ENCODE measurements at places on chromosomes 12 and 14.

DNA sequence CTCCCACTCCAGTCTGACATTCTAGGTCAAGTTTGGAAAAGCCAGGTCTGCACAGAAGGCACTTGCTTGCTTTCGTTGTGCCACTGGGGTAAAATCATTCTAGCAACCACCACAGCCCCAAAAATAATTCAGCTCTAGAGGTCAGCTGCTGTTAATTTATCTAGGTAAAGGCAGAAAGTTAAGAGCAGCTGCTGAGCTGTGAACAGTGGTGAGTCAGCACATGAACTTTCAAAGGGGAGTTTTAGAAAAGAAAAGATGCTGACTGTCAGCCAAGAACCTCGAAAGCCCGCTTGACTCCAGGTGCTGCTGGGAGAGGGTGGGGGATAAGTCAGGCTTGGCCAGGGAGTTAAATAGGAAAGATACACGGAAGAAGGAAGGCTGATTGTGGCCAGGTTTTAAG lies 12.7 kb downstream of the CCDC197 start:
- no peak for DNase-seq

GRCh38 chr12:113226696-113227568 lies 5.7 kb downstream of the TPCN1 start:
- no peak for DNase-seq

DNA sequence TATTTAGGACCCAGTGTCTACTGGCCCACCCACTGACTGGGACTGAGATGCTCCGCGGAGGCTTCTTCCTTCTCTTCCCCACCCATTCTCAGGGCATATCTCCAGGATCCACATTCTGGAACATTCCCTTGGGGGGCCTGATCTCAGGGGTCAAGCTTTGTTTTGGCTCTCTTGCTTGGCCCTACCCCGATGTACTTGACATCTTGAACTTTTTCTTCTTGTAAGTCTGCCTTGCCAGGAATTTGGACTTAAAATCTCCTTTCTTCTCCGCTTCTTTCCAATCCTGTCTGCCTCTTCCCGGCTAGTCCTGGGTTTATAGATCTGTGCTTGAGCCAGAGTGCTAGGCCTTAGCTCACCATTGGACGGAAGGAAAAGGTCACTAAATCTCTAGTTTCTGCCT lies 22.1 kb downstream of the DACT1 start:
- no peak for DNase-seq

DNA sequence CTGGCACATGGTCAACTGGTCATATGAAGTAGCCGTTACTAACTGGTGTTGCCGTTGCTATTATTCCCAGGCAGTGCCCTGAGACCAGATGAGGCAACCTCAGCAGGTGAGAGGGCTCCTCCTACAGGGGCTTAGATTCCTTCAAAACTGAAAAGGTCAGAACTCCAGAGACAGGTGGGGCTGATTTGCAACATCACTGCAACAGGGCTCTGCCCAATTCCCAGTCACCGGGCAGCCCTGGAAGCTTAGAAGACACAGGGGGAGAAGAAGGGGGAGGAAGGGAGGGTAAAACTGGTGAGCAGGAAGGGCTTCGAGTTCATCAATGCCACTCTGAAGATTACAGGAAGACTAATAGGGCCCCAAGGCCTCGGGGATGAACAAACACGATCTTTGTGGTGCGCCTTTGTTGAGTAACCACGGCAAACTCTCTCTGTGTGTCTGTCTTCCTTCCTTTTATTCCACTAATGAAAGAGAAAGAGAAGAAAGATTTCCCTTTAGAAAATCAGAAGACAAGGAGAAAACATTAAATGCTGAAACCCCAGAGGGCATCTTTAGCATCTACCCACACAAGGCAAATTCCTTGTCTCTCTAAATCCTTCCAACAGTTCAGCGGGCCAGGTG lies 749.1 kb upstream of the TBX3 start:
- no peak for DNase-seq

DNA sequence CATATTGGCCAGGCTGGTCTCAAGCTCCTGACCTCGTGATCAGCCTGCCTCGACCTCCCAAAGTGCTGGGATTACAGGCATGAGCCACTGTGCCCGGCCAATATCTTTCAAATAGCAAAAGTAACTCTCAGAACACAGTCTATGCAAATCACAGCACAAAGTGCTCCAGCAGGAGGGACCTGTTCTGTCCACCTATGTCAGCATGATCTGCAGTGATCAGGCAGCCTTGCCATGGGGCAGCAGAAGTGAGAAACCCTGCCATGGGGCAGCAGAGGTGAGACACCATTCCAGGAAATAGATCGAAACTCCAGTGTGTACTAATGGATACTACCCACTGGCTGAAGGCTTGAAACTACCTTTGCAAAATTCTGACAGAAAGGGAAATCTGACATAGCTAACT lies 78.5 kb upstream of the EIF5 start:
- no peak for DNase-seq

DNA sequence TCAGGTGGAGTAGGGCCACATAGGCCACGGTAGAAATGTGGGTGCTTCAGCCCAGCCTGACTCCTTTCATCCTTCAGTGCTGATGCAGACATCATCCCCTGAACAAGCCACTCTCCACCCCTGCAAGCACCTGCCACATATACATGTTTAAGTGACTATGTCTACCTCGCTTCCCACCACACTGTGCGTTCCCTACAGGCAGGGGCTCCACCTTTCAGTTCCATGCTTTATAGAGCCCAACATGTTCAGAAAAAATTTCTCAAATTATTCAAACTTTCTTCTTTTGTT lies 11.6 kb downstream of the SLC7A7 start:
- no peak for DNase-seq

DNA sequence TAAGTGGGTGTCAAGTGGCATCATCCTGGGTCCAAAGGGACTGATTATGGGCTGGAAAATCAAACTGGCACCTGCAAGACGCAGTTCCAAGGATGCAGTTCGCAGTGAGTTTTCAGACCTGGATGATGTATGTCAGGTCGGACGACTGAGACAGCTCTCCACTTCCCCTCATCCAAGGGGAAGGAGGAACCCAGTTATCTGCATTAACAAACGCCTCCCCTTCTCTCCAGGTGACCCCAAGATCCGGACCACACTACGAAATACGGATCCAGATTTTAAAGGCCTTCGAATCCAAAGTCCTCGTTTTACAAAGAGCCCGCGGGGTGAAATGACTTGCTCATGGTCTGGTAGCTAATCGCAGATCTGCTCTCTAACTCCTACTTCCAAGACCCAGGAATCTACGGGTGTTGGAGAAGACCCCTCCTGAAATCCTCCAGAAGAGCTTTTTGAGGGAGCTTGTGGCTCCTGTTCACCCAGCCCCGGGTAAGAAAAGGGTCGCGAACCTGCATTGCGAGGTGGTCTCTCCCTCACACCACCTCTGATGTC lies 460 bp upstream of the SYNE2 start:
- DNase-seq, result no peak

GRCh38 chr14:86770186-86770585 lies 1222.8 kb downstream of the GALC start:
- DNase-seq, result no peak

DNA sequence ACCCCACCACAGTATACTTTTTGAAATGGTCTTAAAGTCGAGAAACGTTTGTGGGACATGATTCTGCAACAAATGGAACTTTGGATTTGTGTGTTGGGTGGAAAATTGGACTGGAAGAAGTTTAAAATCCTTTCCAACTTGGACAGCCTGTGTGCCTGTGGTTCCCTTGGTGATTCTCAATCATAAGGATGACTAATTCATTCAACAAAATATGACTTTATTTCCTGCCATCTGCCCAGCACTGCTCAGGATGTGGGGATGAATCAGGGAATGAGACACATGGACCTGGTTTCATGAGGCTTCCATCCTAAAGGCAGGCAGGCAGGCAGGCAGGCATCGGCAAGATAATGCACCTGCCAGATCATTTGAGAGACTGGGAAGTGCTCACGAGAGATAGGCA lies 57.3 kb upstream of the TMEM132D start:
- DNase-seq, result no peak

DNA sequence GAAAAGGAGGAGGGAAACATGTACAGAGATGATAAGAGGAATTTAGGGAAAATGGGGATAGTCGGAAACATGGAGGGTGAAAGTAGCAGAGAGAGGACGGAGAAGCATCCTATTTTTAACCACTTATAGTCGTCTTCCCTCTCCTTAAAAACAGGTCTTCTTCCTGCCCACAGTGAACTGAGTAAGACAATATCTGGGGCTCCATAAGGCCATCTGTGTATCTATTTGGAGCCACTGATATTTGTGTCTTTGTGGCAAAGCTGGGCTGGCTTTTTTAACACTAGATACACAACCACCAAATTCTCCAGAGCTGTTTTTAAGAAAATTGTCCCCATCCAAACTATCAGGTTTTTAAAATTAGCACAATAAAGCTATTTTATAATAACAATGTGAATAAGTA lies 109.5 kb upstream of the RAP1B start:
- DNase-seq, result no peak

DNA sequence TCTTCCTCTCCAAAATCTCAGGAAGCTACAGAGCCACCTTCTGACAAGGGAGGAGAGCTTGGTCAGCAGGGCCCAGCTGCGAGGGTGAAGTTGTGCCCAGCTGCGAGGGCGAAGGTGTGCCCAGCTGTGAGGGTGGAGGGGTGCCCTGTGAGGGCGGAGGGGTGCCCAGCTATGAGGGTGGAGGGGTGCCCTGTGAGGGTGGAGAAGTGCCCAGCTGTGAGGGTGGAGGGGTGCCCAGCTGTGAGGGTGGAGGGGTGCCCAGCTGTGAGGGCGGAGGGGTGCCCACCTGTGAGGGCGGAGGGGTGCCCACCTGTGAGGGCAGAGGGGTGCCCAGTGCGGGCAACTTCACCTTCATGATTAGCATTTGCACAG lies 20.4 kb upstream of the TTC7B start:
- no peak for DNase-seq

DNA sequence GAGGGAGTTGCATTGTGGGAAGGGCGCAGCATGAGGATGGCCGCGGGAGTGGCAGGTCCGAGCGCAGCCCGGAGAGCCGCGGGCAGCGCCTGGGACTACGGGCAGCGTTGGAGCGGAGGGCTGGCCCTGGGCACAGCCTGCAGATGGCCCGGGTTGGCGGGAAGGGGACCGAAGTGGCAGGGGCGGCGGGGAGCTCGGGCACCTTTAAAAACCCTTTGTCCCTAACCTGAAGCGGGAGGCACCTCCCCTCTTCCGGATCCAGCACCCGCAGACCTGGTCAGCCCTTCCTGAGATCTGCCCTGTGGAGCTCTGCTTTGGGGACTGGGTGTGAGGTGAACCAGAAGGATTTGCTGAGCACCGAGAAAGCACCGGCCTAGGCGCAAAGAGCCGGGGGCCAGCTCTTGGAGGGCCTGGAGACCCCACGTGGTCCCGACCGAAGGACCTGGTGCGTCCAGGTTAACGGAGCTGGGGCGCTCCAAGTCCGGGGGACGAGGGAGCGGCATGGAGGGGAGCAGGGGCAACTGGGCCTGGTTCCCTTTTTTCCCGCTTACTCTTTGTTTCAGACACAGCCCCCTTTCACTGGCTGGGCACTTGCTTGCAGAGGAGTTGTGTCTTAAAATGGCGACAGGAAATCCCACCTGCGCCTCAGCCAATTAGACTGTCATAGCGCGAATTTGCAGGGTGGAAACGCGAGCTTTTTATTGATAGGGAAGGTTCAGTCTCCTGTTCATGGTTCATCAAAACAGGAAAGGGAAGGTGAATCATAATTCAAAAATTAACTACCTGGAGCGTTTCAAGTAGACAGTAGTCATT lies 792 bp upstream of the SLC38A1 start:
- DNase-seq, result no peak

GRCh38 chr12:8823565-8824300 lies 1.3 kb downstream of the A2ML1 start:
- no peak for DNase-seq

DNA sequence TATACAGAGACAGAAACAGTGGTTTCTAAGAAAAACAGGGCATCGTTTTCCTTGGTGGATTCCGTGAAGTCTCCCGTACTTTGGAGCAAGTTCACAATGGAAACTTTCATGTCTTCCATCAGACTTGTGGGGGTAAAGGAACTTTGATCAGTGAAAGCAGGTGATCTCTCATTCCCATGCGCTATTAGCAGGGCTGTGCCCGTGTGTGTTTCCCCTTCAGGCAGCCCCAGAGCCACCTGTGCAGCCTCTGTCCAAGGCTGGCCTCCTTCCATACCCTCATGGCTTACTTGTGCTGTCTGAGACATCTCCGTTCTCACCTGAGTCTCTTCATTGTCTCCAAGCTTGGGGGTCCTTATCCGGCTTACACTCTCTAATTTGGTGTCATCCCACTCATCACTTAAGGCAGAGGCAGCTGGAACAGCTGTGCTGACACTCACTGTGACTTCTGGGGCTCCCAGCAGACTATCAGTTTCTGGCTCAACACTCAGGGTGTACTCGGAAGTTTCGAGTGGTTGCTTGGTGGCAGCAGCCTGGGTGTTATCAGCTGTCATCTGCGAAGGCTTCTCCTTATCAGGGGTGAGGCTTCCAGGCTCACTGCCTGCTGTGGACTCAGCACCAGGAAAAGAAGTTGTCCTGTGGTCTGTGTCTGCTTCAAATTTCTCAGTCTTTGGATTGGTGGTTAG lies 13.8 kb downstream of the ARMH4 start:
- DNase-seq, result no peak

DNA sequence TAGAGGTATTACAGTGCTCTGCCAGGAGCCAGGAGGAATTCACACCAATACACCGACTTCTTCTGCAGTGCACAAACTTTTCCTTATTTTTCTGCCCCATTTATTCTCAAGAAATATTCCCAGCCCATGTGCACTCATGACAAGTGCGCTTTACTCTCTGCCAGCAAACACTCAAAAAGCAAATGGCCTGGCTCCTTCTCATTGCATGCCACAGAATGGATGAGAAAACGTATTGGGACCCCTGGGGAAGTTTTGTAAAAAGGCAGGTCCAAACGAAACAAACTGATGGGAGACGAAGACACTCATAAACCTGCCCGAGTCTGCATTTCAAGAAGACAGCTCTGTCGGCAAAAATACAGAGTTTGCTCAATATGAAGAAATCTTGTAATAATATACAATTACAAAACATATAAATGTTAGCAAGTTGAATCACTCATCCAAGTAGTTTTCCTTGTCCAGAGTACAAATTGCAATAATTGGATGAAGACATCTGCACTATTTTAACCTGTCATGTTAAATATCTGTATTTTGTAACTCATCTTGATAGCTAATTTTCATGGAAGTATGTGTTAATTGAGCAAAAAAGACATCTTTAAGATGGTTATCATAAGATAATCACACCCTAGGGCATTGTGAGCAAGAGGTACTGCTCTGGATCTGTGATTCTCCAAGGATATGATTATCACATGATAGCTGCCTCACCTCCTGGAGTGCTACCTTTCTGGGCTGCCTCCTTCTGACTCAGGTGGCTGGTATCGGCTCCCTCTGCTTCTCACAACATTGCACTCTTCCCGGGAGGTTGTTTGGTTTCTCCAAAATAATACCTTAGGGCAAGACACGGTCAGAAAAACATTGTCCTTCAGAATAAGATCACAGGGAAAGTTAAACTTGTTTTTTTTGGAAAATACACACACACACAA lies 260.8 kb upstream of the G2E3 start:
- no peak for DNase-seq

DNA sequence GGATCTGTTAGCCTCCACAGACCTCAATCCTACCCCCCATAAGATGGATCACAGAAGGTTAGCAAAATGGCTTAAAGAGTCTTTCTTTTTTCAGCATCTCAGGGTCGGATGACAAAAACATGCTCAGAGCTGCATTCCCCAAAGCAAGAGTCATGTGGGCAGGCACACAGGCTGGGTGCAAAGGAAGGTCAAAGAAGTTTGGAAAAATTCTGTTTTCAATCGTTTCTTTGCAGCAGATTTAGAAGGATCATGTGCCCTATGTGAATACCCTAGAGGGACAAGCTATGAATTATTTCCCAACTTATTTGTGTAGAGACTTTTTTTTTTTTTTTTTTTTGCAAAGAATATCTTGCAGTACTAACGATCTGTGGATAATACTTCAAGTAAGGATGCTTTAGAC lies 845.4 kb downstream of the VRK1 start:
- DNase-seq, result no peak

Data from T-helper 2 cell (primary cell).